MG63 (cell line): ENCODE measurements at places on chromosomes 7 and 10. TPM values are rescaled to one million over a fixed set of nuclear protein-coding genes. Genes with fewer than 3 reads are reported as not detected.
A peak's percentile ranks its signal among the peaks of the same experiment; 100 is the strongest.

Gene SLC13A1
- total RNA-seq = not detected in 2 replicates

Gene C7orf57
- 0.23 TPM in 1 of 2 replicates, not detected in the other for total RNA-seq

GRCh38 chr7:134174795-134175261 is 47.7 kb downstream of the LRGUK start:
- peak; percentile 3 for DNase-seq

Gene GSDME
- total RNA-seq = 3.7 and 4.1 TPM in 2 replicates

- no peak for DNase-seq
These were observed 20.9 kb upstream of the MKLN1 start for GRCh38 chr7:131306777-131307176.

- DNase-seq = no peak
These were observed 174.5 kb upstream of the KLF14 start for GRCh38 chr7:130908345-130909160.

GRCh38 chr10:5038101-5038500 is 34.4 kb upstream of the AKR1C2 start:
- no peak for DNase-seq

Gene ECHDC3
- 45.2 and 63.9 TPM in 2 replicates for total RNA-seq
